Hippocampal formation (tissue), 2 donors: ENCODE measurements at places on chromosomes 7 and 10.

DNA sequence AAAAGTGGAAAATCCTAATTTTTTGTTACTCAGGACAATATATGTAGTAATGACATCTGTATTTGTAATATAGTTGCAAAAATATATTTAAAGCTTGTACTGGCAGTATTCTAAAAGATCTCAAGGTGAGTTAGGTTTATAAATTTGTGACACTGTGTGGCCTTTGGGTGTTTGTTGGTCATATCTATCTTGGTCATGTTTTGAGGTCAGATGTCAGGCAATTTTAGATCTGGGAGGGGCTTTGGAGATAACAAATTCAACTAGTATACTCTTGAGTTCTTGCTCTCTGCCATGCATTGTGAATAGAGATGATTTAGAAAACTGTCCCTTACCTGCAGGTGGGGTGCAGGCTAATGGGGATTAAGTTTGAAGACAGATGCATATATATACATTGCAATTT lies 3.1 kb downstream of the TBC1D12 start:
- no peak for DNase-seq

DNA sequence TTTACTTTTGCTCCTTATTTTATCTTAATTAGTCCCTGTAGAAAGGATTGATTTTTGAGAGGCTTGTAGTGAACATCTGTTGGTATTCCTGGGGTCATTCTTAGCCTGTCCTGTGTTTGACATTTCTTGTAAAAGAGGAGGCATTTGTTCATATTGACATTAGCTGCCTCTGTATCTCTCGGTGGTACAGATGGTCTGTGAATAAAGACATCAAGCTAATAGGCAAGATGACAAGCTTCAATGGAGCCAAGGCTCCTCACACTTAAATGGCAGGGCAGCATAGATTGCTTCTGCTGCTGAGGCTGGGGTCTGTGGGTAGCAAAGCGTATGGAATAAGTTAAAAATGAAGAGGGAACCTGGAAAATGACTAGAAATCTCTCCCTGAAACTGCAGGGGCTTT lies 687.6 kb downstream of the LRMDA start:
- no peak for DNase-seq

DNA sequence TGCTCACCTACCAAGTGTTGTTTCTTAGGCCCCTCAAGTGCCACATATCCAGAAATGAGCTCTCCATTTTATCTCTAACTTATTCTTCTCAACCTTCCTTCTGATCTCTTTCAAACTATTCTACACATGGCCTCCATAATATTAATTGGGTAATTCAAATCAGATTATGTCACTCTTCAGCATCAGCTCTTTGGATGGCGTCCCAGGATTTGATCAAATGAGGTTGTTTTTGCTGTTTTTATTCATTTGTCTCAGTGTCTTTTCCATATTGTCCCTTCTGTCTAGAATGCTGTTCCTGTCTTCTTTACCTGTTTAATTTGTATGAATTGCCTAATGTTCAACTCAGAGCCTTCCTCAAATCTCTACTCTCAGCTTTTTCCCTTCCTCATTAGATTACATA lies 234.6 kb upstream of the CXCL12 start:
- DNase-seq = no peak

DNA sequence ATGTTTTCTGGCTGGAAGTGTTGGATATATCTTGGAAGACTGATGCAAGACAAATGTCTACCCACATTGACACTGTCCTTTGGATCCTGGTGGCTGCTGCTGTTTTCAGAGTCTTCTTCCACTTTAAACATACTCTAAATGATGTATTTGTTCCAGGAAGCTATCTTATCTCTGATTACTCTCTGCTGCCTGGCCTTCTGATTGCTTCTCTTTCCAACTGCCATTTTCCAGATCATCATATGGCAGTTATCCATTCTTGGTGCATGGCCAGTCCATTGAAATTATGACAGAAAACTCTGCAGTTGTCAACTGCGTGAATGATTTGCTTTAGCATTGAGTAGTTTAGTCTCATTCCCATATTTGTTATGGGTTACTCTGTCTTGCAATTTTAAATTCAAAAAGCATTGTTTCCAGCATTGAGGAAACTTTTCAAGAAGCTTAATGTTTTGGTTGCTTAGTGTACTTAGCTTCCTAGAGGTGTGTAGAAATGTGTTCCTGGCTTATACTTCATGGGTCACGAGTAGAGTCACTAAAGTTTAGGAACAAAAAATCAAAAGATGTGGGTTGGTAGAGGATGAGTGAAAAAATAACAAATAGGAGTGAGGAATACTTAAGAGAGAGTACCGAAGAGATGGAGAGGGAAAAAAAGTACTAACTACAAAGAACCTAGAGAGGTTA lies 268.3 kb upstream of the MTPN start:
- DNase-seq = no peak

- no peak for DNase-seq
Measured at GRCh38 chr7:80775897-80776296, 137.5 kb downstream of the CD36 start.

DNA sequence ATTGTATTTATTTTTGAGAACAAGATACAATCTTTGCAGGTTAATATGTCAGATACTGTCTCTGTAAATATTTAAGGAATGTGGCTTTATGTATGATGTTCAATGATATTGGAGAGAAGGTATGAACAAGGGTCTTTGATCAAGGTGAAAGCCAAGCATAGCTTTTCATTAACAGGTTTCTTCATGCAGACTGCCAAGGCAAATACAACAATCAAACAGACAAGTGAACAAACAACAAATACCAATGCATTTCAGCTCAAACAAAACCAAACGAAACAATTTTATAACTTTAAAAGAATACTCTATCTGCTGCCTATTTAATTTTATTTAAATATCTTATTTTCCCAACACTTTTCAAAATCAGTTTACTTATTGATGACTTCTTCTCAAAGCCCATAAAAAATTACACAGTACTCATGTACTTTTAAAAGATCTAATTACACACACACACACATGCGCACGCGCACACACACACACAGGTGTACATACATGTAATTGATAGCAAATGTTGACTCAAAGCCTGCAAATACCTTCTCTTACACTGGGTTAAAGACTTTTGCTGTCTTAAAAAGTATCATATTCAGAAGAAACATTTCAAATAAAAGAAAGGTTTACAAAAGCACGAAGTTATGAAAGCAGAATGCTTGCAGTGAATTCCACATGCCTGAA lies 201.1 kb upstream of the CCDC6 start:
- DNase-seq = no peak

GRCh38 chr7:80370587-80370986 lies 141.3 kb downstream of the GNAT3 start:
- DNase-seq = no peak

- DNase-seq = no peak
Measured at GRCh38 chr10:71294091-71294561, 24.9 kb upstream of the SLC29A3 start.

DNA sequence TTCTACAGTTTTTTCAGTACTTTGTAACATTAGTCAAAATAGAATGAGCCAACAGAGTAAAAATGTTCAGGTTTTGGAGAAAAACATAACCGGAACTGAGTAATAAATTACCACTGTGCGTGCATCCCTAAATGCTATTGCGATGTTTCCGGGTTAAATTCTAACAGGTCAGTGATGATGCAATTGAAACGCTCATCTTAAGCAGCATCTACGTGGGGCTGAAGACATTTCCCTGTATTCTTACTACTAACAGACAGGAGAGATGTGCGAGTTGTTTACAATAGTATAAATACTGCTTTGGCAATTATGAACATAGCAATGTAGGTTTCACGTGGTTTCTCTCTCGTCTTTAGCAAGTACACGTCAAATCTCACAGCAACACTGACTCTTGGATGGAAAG lies 149.4 kb downstream of the USP6NL start:
- DNase-seq = no peak

DNA sequence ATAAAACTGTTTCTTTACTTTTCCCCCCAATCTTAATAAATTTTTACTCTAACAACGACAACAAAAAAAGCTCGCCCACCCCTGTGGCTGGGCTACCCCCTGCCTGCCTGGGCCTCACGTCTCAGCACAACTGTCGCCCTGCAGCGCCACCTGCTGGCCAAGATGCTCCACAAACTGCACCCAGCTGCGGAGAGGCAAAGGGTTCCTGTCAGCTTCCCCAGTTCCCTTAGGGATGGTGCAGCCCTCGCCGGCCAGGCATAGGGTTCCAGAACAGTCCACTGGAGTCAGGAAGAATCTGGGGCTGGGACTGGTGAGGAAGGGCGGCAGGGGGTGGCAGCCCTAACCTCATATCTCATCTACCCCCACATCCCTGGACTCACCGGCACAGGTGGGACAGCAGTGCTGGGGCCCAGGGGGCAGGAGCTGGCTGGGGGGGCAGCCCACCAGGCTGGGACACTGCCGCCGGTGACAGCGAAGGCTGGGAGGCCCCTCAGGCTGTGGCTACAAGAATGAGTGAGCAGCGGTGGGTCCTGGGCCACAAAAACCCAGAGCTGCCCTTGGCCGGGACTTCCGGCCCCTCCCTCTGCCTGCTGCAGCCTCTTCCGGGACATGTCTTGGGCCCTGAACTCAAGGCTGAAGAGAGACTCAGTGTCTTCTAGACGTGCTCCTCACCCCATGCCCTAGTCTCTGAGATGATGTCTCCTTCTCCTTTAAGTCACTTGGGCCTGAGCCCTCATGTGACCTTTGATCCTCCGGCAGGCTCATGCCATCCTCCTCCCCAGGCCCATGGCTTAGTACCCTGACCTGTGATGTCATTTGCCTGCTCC lies 21.2 kb downstream of the ATP6V1F start:
- DNase-seq = peak; percentile 50

DNA sequence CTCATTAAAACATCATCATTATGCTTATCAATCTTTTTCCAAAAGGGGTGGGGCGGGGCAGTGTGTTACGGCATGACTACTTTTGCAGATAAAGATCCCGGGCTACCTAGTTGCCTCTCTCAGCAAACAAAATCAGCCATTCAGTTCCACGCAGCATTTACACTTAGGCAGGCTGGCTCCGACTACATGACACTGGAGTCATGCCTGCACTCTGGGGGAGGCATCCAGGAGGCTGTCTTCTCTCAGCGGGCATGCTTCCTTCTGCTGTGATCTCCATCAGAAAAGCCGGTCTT lies 193.9 kb upstream of the TCF7L2 start:
- no peak for DNase-seq

GRCh38 chr7:108623220-108623619 lies 53.5 kb downstream of the DNAJB9 start:
- DNase-seq = no peak

- DNase-seq = no peak
Measured at GRCh38 chr10:57303566-57303965, 942.5 kb upstream of the ZWINT start.

GRCh38 chr7:84677117-84677732 lies 482.6 kb upstream of the SEMA3A start:
- no peak for DNase-seq

DNA sequence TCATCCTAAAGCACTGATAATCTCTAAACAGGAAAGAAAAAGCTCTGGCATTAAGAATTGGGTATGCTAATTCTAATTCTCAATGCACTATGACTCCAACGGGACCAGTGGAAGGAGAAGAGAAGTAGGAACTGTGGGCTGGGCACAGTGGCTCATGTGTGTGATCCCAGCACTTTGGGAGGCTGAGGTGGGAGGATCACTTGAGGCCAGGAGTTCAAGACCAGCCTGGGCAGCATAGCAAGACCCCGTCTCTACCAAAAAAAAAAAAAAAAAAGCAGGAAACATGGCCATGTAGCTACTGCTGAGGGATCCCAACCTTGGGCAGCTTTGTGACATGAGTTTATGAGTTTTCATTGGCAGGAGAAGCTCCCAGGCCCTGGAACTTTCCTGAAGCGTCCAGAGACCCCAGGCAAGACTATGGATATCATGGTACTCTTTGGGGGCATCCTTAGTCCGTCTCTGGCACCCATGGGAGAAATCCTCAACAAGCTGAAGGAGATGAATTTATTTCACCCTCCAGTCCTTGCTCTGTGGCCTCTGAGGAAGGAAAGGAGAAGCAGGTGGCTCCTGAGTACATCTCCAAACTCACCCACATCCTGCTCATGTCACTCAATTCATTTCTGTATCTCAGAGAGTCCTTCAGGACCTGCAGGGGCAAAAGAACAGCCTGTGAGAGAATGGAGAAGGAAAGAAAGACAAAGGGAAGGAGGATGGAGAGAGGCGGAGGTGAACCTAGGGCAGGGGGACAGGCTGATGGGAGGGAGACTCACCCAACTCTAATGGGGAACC lies 99.5 kb downstream of the SPDYE5 start:
- DNase-seq = no peak

DNA sequence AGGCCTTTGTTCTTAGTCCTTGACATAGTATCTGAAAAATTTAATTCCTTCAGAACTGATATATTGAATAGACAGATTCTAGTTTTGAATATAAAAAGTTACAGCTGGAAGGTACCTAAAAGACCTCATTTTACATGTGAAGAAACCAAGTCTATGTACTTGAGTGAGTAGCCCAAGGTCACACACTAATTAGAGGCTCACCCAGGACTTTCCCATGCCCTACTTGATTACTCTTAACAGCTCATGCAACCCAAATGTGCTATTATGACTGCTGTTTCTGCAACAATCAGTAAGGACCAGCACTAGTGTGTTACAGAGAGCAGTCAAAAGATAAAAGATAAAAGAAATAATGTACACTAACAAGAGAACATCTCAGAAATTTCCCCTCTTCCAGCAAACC lies 40.7 kb upstream of the BET1 start:
- DNase-seq = no peak

DNA sequence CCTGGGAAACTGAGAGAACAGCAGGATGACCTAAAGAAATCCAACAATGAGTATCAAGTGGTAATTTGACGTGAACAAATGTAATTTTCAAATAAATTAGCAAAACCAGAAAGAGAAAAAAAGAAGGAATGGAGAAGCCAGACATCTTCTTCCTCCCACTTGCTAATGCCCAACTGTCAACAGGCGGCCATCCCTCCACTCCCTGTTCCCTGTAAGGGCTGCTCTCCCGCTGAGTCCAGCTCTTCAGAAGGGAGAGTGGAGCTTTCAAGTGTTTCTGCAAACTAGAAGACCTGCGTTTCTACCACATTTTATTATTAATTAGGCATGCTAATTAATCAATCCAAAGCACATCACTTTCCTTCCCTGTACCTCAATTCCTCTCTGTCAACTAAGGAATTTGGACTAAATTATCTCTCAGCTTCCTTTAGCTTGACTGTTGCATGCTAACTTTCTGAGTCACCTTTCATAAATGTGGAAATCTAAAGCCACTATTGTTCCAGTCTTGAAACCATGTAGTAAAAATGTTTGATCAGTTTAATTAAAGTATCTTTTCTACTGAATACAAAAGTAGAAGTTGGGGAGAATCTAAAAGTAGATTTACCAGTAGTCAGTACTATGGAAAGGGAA lies 48.4 kb upstream of the CUL1 start:
- no peak for DNase-seq

GRCh38 chr10:68124718-68125117 lies 15.4 kb downstream of the MYPN start:
- no peak for DNase-seq

DNA sequence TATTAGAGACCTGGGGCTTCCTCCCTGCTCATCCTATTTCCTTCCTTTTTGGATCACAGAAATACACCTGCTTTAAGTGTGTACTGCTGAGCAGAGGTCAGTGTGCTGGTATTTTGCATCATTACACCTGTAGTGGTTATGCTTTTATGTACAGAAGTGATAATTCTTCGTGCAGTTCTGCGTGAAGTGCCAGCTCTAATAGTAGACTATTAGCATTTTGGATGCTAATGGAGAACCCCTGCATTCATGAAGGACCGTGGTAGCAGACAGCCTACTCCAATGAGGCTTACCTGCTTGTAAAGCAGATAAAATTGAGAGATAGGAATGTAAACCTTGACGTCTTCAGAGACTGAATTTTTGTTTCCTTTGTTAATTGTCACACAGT lies 114.3 kb downstream of the CDK14 start:
- no peak for DNase-seq
